Activated T-cell treated with anti-CD3 and anti-CD28 coated beads, Interleukin-2, amount 50 U/mL, for 72 hours (primary cell): ENCODE measurements at places on chromosomes 6 and 20. TPM values are rescaled to one million over a fixed set of nuclear protein-coding genes. Genes with fewer than 3 reads are reported as not detected.
A peak's percentile ranks its signal among the peaks of the same experiment; 100 is the strongest.

- no peak for DNase-seq
Observed at GRCh38 chr6:139904568-139904967, 530.1 kb upstream of the CITED2 start.

GRCh38 chr20:45105317-45105716, 4.4 kb upstream of the KCNS1 start:
- no peak for DNase-seq

DNA sequence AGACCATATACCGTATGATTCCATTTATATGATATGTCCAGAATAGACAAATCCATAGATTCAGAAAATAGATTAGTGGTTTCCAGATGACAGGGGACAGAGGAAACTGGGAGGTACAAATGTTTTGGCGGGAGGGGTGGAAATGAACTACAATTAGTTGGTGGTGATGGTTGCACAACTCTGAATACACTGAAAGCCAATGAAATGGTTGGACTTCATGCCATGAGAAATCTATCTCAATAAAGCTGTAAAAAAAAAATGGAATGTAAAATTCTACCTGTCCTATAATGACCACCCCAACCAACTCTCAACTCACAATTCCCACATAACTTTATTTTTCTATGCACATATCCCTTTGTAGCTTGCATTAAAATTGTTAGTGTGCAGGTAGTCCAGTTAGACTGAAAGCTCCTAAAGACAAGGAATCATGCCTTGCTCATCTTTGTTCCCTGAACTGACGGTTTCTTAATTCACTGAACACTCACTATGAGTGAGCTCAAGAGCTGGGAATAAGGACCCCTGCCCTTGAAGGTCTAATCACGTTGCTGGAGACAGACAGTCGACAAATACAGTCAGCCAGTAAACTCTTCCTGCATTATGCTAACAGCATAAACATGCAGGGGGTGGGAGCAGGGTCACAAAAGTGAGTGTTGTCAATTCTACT, 1.4 kb downstream of the DCDC2 start:
- no peak for DNase-seq

CRIP3 gene
- total RNA-seq: 0.82 TPM

BLOC1S5 gene
- 37.1 TPM for total RNA-seq

GRCh38 chr6:74249658-74250057, 553.7 kb downstream of the CD109 start:
- DNase-seq: no peak

- no peak for DNase-seq
Observed at GRCh38 chr20:45951925-45952834, 17.7 kb downstream of the PCIF1 start.

BPIFB2 gene
- not detected for total RNA-seq

GRCh38 chr20:44959638-44960102, 527 bp downstream of the TOMM34 start:
- peak; percentile 72 for DNase-seq

DNA sequence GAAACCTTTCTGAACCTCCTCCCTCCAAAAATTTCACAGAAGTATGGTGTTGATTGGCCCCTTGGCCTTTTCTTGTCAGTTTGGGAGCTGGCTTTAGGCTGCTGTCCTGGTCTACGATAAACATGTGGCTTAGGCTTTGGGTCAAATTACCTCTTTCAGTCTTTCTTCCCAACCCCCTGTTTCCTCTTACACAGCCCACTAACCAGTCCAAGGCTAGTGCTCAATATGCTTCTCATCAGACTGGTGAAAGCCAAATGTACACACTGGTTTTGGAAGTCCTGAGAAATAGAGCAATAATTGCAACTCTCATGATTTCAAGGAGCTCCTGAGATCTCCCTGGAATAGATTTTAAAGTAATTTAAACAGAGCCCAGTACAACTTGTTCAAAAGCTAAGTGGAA, 933.7 kb upstream of the GJE1 start:
- no peak for DNase-seq

DNA sequence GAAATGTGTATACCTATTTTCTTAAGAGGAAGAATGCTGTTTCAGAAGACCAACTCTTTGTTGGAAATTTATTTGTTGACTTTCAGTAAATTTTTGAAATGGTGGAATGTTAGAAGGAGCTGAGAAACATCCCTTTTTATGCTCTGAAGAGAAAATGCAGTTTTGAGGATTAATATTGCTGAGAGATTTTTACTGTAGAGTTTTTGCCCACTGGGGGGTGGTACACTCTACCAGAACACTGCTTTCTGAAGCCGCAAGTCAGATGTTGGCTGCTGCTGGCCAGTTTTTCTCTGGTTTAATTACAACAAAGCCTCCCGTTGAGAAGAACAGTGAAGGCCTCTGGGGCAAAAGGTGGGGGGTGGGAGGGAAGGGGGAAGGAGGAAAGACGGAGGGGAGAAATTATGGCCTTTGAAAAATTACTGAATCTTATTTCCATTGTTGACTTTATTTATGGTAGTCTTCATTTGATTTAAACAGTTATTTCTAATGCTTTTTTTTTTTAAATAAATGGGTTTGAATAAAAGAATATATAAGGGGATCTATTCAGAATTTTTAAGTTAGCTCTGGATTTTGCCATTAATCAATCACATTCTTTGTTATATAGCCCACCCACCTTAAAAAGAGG, 3.0 kb downstream of the FLRT3 start:
- DNase-seq: no peak

DNA sequence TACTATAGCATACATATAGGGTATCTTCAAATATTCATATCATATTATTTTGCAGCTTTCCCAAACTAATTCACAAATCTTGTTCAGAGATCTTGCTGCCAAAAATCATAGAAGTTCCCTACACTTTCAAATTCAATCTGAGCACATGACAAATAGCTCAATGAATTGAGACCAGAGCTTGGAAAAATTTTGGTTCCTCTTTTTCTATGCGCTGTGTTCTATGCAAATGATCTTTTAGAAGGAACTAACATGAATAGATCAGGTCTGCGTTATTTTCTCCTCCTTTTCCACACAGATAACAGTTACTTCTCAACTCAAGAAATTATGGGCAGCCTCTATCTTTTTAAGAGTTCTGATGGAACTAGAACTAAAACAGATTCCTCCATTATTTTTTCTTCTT, 316.3 kb downstream of the ARHGAP18 start:
- no peak for DNase-seq
